ENCODE measurements at places on chromosomes 5 and 9.

DNA sequence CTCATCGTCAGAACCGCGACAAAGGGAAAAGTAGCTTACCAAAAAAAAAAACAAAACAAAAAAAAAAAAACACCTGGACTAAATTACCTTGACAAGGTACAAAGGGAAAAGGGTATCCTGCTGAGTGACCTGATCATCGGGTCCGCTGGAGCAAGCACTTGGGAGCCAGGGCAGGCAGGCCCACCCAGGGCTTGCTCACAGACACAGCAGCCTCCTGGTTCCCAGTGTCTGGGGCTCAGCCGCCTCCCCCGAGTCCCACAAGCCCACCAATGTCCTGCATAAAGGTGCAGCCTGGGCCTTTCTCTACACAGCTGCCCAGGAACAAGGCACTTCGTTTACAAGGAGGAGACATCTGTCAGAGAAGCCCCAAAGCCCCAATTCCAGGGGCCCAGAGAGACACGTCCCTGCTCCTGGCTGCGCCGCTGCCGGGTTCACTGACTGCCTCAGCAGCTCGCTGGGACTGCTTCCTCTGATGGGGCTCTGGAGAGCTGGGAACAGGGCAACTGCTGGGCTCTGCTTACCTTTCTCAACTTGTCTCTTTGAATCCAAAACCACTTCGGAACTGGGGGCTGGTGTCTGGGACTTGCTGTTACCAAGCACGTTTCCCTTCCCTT is 63.4 kb downstream of the GOLM1 start:
- no peak for DNase-seq

GRCh38 chr5:172370648-172371545 is 83.4 kb downstream of the SH3PXD2B start:
- DNase-seq, result no peak

- DNase-seq, result no peak
Observed at GRCh38 chr5:73464016-73464745, 15.6 kb upstream of the FOXD1 start.

DNA sequence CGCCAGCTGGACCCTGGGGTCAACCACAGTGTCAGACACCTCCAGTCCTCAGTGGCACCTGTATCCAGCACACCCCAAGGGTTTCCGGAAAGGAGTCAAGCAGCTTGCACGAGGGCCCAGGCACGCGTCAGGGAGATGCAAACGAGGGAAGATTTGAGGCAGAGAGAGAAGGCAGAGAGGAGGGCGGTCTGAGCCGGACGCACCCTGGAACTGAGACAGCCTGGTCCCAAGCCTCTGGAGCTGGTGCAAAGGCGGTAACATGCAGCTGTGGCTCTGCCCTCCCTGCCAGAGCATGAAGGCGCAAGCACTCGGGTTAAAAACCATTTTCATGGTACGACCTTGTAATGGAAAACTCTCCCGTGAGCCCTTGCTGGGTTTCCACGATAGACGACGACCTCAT is 32.2 kb downstream of the SLC6A18 start:
- DNase-seq, result no peak

DNA sequence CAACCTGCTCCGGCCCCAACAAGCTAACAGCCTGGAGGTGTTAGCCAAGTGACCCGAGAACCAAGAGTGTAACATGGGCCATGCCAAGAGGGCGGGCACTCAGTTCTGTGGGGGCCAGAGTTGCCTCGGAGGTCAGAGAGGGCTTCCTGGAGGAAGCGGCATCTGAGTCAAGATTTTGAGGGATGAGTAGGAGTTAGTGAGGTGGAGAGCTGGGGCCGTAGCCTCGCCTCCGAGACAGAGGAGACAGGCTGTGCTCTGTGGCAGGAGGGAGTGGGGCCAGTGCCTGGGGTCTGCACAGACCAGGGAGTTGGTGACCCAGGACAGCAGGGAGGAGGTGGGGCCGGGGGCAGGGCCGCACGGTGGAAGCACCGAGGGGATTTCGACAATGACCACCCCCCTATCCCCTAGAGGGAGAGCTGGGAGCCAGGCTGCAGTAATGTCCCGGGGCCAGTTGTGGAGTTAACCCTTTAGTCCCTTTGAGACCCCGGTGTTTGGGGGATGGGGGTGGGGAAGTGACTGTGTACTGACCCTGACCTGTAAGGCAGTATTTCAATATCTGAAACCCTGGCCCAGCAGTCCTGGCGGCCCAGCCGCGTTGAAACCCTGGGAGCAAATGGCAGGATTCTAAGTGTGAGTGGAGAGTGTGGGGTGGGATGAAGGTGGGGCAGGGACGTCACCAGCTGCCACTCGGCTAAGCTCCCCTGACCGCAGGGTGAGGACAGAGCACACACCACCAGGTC is 148.7 kb upstream of the COL5A1 start:
- no peak for DNase-seq

GRCh38 chr9:119639287-119639955 is 270.2 kb upstream of the BRINP1 start:
- no peak for DNase-seq

- no peak for DNase-seq
Observed at GRCh38 chr9:18480662-18481093, 6.7 kb downstream of the ADAMTSL1 start.

DNA sequence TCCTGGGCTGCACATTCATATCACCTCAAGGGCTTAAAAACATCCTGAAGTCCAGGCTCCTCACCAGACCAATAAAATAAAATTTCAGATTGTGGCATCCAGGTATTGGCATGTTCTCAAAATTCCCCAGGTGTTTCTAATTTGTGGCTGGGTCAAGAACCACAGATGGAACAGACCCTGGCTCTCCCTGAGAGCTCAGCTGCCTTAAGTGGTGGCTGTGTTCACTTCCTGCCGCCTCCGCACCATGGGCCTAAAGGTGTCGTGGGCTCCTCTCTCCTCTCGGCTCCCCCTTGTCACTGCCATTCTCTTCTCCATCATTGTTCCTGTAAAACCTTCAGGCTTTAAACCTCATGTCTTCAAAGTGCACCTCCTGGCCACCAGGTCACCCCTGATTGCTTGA is 17.8 kb upstream of the CCNJL start:
- no peak for DNase-seq

- DNase-seq, result no peak
Observed at GRCh38 chr5:2530609-2531008, 220.9 kb downstream of the IRX2 start.

GRCh38 chr9:127786773-127787104 is 905 bp downstream of the CDK9 start:
- no peak for DNase-seq

GRCh38 chr5:133890776-133891280 is 77.6 kb downstream of the C5orf15 start:
- no peak for DNase-seq

GRCh38 chr9:3957306-3957705 is 342.6 kb downstream of the GLIS3 start:
- DNase-seq, result no peak

- DNase-seq, result no peak
Observed at GRCh38 chr5:9231842-9232241, 314.0 kb downstream of the SEMA5A start.

Measured in activated T-cell treated with anti-CD3 and anti-CD28 coated beads for 4 hours (primary cell).